ENCODE measurements at places on chromosomes 2 and 18.

- no peak for DNase-seq
Measured at GRCh38 chr2:138137949-138138348, 173.7 kb downstream of the HNMT start.

DNA sequence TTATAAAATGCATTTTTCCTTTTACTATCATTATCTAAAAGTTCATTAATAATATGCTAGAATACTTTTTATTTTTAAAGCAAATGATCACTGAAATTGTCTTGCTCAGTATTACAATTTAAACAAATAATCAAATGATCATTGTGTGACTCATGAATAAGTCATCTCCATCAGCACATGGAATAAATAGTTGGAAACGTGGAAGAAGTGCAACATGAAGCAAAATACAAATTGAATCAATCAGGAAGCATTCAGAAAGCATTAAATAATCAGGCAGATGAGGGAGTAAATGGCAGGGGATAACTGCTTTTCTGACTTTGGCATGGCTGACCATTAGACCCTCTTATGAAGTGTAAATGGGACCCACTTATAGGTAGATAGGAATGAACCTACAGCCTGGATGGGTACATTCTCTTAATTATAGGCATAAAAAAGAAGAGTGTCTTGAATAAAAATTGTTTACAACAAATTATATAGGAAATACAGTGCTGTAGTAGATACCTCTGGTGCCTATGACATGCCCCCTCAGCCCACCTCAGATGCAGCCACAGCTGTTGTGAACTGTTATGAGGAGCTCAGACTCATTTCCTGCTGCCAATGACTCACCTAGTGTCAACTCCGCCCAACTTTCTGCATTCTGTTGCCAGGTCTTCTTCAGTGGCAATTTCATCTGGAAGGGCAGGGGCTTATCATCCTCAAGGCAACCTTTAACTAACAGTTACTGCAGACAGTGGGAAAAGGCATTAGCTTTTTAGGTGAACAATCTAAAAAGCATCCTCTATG, 936.0 kb downstream of the TRIB2 start:
- no peak for DNase-seq

DNA sequence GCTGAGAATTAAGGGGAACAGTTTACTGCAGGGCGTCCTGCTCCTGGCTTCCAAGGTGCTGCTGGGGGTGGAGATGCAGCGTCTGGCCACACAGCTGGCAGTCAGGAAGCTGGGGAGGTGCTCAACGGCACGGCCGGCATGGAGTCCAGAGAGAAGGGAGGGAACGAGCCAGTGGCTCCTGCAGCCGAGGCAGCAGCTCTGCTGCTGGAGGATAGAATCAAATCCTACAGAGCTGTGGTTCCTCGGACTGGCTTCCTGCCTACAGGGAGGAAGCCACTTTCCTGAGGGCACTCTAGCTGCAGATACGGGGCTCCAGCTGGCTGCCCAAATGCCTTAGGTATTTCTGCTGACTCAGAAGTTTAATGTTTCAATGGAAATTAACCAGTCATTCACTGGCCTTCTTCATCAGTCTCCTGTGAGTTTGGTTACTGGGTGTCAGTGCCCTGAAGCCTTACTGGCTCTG, 266.3 kb downstream of the TWIST2 start:
- no peak for DNase-seq

DNA sequence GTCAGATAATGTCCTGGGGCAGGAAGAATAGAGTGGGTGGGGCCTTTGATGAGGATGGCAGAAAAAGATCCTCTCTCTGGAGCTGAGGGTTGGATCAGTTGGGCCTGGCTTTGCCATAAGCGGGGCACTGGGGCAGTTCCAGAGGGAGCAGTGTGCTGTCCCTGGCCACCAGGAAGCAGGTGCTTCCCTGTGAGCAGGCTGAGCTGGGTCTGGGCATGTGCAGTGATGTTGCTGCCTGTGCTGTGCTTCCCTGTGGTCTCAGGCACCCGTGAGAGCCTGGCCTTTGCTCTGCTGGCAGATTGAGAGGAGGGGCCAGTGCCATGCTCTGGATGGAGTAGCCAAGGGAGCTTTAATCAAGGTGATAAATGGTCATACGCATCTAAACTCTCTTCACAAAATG, 14.6 kb upstream of the NPPC start:
- DNase-seq: no peak

DNA sequence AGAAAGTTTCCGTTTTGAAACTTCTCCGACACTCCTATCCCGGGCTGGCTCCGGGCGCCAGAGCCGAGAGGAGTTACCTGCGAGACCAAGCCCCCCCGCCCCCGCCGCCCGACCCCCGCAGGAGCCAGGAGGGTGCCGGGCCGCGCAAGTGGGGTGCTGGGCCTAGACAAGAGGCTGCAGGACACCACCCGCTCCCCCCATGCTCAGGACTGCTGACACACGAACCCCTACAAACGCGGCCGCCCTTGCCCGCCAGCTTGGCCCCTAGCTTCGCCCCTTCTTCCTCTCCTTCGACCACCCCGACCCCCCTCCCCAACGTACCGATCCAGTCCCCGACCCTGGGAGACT, 497 bp downstream of the PLA2R1 start:
- no peak for DNase-seq

GRCh38 chr2:13524492-13524891, 807.8 kb downstream of the TRIB2 start:
- no peak for DNase-seq

GRCh38 chr2:58734365-58734764, 493.2 kb upstream of the FANCL start:
- no peak for DNase-seq

DNA sequence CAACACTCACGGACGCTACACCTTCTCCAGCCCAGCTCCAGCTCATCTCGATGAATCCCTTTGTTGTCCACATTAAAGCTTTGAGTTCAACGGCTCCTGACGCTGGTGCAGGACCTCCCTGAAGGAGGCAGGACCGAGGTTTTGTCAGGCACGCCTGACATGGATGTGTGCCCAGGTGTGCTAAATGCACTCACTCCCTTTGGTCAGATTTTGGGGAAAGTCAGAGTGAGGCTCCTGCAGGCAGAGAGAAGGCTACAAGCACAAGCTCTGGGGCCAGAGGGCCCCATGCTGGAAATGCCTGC, 78.6 kb downstream of the NDUFA10 start:
- DNase-seq: no peak

DNA sequence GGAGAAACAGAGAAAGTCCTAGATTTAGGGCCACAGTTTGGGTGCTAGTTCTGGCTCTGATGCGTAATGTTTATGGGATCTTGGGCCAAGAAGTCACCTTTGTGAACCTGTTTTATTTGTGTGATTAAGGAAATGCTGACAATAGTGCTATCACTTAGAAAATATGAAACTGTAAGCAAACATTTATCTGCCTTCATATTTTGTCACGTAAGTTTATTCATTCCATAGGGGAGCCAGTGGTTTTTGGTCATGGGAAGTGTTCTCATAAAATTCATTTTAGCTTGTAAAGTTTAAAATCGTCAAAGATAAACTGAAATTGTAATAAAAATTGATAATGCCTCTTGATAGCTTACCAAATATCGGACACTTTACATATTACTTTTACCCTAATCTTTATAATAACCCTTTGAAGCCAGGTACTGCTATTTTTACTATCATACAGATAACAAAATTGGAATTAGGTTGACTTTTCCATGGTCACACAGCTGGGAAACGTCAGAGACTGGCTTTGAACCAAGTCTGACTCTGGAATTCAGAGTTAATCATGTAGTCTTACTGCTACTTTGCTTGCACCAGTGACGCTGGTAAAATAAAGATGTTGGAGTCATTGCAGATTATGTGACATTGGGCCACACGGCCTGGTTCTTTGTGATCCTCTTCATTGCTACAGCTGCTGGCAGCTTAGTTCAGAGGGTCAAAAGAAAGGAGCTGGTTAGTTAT, 99.7 kb downstream of the ICA1L start:
- DNase-seq: no peak

GRCh38 chr2:46257980-46258379, 39.2 kb upstream of the EPAS1 start:
- DNase-seq: no peak

DNA sequence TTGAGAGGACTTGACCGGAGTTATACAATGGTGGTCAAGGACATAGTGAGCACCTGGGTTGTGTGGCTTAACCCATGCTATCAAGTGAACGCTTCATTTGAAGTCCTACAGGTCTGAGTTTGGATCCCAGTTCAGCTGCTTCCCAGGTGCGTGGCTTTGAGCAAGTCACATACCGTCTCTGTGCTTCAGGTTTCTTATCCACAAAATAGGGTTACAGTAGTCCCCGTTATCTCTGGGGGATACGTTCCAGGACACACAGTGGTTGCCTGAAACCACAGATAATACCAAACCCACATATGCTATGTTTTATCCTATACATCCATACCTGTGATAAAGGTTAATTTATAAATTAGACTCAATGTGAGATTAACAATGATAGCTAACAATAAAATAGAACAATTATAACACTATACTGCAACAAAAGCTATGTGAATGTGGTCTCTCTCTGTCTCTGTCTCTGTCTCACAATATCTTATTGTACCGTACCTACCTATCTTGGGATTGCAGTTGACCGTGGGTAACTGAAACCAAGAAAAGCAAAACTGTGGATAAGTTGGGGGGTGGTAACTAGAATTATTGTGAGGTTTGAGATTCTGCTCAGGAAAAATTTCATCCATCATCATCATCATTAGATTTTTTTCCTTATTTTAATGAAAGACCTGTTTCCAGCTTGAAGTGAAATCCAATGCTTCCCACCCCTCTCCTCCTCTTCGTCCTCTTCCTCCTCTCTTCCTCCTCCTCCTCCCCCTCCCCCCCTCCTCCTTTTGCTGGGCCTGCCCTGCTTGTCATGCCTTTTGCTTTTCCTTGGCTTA, 22.7 kb downstream of the LBH start:
- no peak for DNase-seq

DNA sequence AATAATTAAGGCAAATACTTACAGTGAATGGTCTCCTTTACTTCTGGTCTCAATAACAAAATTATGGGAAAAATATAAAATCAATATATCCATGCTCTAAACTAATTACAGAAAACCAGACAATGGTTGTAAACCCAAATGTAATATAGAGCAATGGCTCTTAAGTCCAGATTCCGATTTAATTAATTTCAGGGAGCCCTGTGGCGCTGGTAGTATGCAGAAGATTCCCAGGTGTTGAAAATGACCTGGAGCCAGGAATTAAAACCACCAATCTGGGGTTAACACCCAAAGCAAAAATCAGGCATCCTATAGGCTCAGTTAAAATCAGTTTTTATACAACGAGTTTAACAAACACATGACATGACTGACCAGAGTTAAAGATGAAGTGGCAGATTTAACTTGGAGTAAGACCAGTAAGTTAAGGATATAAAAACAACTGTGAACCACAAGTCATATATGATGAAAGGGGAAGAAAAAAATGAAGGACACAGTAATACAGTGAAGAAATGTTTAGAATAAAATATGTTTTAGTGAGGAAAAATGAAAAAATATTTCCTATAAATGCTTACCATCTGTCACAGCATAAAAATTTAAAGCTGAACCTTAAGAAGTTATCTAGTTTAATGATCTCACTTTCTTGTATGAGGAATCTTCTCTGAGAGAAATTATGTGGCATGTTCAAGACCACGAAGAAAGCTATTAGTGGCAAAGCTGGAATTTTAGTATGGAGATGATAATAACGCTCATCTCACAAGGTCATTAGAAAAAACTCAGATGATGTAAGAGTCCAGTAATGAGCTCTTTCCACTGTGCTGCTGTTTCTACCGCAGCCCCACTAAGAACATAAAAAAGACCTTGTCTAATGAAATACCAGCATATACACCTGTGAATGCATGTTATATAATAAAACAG, 45.8 kb upstream of the FLACC1 start:
- no peak for DNase-seq

DNA sequence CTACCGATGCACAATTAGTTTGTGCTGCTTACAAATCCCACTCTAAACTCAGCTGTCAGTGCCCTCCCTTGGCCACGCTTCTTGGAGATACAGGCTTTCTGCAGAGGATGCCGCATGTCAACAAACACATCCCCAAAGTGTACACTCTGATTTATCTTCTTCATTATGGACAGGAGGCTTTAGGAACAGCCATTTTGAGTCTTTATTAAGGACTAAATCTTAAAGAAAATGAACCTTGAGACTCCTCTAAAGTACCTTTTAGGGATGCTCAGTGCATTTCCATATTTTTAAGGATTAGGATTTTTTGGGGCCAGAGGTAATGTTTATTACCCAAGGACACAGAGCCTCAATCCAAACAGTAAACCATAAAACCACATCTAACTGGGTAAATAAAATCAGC, 6.0 kb downstream of the EDAR start:
- no peak for DNase-seq

DNA sequence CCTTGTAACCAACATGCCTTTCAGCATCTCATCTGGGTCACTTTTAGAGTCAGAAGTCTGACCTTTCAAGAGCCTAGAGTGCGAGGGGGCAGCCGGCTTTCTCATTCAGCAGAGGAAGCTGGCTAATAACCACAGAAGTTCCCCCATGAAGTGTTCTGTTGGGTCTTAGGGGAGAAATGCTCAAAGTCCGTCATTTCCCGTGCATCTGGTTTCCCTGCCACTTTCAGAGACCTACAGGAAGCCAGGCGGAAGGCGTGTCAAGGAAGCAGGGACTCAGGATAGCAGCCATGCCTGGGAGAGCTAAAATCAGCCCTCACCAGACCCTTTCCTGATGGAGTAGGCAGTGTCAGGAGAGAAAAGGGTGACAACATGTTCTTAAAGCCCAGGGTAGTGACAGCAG, 301.8 kb upstream of the ID2 start:
- no peak for DNase-seq

DNA sequence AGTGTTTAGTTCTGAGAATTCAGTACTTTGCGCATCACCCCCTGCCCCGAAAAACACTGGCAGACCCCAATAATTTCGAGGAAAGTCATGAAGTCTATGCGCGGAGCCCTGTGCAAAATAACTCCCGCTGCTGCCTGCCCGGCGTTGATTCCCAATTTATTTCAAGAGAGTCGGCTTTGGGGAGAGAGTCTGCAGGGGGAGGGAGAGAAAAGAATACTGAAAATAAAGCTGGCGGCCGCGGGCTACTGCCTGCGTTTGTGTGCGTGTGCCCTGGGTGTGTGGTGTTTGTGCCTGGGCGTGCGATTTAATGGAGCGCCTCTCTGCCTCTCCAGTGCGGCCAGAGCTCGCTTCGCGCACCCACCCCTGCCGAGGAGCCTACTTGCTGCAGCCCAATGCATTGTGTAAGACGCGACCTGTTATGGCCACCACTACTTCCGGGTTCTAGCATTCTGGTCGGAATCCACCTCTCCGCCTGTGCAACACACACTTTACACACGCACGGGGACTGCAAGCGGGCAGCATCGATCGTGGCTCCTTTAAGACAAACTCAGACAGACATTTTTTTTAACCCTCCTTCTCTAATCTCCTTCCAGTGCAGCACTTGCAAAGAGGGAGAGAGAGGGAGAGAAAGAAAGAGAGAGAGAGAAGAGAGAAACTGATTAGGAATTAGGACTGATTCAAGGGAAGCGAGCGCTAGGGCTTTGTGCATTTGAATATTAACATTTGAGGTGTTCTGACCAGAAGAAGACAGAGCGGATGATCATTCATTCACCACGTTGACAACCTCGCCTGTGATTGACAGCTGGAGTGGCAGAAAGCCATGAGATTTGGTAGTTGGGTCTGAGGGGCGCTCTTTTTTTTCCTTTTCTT, at the start of gene MEIS1:
TSS of gene MEIS1 (plus strand) at position 447 of the 870 bp plus-strand sequence. CDS start 732 bp downstream, outside the sequence.
- DNase-seq: no peak

- no peak for DNase-seq
Measured at GRCh38 chr18:54961016-54961423, 1.8 kb upstream of the CCDC68 start.

- no peak for DNase-seq
Measured at GRCh38 chr2:154370873-154371272, 327.6 kb upstream of the KCNJ3 start.

Data from activated CD4-positive, alpha-beta T cell treated with anti-CD3 and anti-CD28 coated beads for 24 hours (primary cell).